ENCODE measurements at places on chromosomes 6 and 20.

DNA sequence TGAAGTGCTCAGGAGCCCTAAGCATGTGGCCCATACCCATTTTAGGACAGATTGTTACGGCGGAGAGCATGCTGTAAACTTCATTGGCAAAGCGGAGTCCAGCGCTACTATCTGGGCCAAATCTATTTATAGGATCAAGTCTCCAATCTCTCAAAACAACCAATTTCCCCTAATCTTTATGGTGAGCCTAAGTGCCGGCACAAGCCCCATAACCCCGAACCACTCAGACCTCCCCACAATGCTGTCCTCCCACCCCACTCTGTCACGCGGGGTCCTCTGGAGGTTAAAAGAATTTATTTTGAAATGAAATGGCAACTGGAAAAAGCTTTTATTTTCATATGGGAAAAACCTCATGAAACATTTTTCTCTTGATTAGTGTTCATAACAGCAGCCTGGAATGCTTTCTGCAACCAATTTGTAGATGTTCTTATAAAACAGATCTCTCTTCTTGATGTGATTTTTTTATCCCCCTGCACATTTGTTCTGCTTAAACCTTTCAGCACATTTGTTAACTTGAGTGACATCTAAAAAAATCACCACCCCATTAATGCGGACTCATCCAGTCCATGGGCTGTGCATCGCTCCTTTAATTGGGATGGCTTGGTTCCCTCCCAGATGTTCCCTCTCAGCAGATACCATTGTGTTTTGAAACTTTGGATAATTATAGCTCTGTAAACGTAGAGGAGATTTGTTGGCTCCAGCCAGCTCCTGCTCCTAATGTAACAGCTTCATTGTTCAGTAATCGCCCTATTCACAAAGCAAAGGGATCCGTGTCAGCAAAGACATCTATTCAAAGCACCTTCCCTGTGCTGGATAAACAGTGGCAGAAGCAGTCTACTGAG, 323.6 kb downstream of the CD83 start:
- DNase-seq, result no peak

DNA sequence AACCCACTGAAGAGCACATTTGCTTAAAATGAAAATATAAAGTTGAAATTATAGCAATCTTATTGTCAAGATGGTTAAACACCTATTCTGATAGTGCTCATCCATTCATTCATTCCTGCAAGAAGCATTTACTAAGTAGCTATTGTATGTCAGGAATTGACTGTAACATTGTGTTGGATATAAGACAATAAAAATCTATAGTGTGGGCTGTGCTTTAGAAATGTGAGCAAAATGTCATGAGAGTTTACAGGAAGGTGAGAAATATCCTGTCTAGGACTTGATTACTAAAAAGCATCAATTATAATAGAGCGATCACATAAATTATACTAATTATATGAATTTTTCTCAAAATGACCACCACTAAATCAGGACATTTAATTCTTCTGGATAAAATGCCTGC, 123.0 kb downstream of the HAO1 start:
- no peak for DNase-seq

- peak; percentile 44 for DNase-seq
These were observed 81.8 kb downstream of the ISM1 start for GRCh38 chr20:13302647-13303450.

GRCh38 chr6:113146878-113147277, 710.3 kb upstream of the MARCKS start:
- DNase-seq, result no peak

DNA sequence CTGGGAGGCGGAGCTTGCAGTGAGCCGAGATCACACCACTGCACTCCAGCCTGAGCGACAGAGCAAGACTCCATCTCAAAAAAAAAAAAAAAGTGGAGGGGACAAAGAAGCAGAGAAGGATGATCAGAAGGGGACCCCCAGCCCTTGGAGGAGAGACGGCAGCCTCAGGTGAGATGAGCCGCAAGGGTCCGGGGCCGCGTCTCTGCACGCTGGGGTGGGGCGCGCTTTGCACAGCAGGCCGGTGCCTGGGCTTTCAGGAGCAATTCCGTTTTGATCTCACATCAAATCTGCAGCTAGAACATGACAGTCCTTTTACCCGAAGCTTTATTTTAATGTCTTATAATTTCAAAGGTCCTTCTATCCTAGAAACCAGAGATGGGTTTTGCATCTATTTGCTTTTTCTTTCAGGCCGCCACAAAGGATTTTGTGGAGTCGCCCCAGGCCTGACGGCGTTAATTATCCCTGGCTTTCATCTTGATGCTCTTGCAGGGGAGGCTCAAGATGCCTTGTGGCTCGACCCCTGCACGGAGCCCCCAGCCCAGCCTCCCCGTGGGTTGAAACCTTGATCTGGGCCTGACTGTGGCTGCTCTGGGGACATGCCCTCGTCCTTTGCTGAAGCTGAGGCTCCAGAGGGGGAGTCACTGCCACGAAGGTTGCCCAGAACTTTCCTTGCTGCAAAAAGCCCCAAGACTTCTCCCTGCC, 17.3 kb downstream of the HRH3 start:
- DNase-seq, result no peak

DNA sequence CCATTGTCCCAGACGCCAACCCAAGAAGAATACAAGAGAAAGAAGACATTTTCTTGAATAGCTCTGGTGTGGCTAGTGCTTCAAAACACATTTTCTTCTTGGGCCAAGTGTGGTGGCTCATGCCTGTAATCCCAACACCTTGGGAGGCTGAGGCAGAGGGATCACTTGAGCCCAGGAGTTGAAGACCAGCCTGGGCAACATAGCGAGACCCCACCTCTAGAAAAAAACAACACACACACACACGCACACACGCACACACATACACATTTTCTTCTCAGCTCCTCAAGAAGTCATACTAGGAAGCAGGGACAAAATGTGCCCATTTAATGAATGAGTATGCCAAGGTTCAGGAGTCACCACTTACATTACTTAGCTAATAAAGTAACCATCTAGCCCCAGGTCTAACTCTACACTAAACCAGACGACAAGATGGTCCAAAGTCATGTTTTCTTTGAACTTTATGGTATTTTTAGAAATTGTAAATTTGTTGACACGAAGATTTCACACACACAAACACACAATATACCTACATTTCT, 68.8 kb downstream of the ZMYND8 start:
- no peak for DNase-seq

DNA sequence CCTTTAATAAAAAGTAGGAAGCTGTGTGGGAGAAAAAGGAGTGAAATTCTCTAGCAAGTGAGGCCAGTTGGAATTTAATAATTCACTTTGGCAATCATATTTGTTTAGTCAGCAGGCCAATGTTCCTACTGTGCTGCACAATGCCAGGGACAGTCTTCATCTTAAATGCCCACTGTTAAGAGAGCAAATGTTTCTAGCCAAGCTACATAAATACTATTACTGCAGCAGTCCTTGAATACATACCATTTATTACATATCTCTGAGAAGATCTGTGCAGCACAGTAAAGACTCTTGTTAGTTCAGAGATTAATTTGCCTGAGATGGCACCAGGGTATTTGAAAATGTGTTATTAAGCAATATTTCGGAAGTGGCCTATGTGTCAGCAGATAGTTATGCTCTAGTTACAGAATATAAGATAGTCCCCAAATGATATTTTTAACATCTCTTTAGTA, 105.4 kb downstream of the OGFRL1 start:
- no peak for DNase-seq

GRCh38 chr20:37925265-37926165, 22.6 kb downstream of the VSTM2L start:
- DNase-seq, result no peak

DNA sequence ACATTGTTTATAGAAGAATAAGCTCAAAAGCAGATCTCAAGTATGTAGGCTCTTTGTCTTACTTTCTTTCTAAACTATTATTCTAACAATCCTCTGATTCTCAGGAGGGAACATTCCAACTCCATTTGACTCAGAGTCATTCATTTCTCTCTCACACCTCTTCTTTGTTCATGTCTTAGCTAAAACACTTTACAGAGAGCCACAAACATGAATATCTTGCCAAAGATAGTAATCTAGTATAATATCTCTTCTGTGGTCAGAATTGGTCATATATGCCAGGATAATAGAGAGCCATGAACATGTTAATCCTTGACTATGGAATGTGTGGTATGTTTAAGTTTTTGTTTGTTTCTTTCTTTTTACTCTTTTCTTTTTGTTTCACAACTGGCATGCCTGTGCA, 456.0 kb upstream of the PTCHD4 start:
- no peak for DNase-seq

DNA sequence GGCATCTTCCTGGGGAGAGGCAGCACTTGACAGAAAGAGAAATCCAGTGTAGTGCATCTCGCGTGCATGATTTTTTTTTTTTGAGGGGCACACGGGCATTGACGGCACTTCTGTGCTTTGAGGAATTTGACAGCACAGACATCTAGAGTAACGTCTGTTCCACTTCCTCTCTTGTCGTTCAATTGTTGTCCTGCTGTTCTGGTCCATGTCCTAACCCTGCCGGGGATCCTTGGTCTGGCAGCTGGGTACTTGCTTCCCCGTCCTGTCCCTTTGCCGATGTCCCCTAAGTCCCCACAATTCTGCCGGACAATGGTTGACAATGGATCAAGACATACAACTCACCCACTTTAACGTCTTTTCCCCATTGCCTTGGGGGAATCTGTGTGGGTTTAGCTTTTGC, 46.0 kb upstream of the NAA20 start:
- no peak for DNase-seq

DNA sequence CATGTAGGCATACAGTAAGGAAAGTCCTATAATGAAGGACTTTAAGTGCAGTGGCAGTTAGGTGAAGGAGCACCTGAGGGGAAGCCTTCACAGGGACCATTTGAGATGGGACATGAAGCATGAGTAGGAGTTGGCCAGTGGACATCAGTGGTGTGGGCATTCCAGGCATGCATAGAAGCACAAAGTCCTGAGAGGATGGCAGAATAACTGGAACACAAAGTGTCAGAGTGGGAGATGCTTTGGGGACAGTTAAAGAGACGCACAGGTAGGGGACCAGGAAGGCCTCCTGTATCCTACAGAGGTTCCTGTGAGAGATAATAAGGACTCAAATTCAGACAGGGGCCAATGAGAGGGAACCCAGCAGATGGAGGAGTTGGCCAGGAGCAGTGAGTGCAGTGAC, 26.4 kb upstream of the EFHC1 start:
- DNase-seq, result no peak

- DNase-seq, result no peak
These were observed 1018.3 kb downstream of the GRIK2 start for GRCh38 chr6:102411796-102412195.

GRCh38 chr20:61986762-61987321, 78.8 kb downstream of the TAF4 start:
- DNase-seq, result no peak

- DNase-seq, result no peak
These were observed 110.1 kb upstream of the GPR6 start for GRCh38 chr6:109867970-109868358.

- DNase-seq, result no peak
These were observed 36.9 kb upstream of the HLA-C start for GRCh38 chr6:31308845-31309175.

Data from CD4-positive, alpha-beta T cell treated with Interleukin-1 beta for 1 hour (primary cell).